ENCODE measurements at places on chromosomes 1 and 21. TPM values are rescaled to one million over a fixed set of nuclear protein-coding genes. Genes with fewer than 3 reads are reported as not detected.

GRCh38 chr1:15678578-15678977 lies 5.5 kb upstream of the PLEKHM2 start:
- DNase-seq: no peak

- DNase-seq: no peak
Measured at GRCh38 chr1:15282810-15283474, 35.9 kb downstream of the FHAD1 start.

- DNase-seq: no peak
Measured at GRCh38 chr1:240765732-240766363, 153.9 kb upstream of the GREM2 start.

DNA sequence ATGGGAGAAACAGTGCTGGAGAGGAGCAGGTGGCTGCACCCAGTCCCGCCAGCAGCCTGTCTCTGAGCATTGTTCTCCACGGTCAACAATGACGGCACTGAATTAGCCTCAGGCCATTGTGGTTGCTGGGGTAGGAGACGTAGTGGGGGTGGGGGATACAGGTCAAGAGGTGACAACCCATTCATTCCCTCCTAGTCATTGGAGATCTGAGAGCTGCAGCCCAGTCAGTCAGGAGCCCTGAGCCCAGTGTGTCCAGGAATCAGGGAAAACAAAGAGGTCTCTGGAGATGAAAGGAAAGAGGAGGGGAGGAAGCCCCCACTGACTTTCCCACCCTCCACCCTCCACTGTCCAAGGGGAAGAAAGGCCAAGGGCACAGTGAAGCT lies 15.3 kb downstream of the SMIM12 start:
- no peak for DNase-seq

- no peak for DNase-seq
Measured at GRCh38 chr1:36139521-36139920, 9.8 kb downstream of the TRAPPC3 start.

- DNase-seq: no peak
Measured at GRCh38 chr1:202639500-202639899, 70.8 kb downstream of the SYT2 start.

GRCh38 chr1:47881505-47882442 lies 115.4 kb downstream of the TRABD2B start:
- no peak for DNase-seq

- no peak for DNase-seq
Measured at GRCh38 chr21:42049578-42050430, 21.3 kb upstream of the UMODL1 start.

- DNase-seq: no peak
Measured at GRCh38 chr1:62823556-62823955, 39.6 kb downstream of the ATG4C start.

DNA sequence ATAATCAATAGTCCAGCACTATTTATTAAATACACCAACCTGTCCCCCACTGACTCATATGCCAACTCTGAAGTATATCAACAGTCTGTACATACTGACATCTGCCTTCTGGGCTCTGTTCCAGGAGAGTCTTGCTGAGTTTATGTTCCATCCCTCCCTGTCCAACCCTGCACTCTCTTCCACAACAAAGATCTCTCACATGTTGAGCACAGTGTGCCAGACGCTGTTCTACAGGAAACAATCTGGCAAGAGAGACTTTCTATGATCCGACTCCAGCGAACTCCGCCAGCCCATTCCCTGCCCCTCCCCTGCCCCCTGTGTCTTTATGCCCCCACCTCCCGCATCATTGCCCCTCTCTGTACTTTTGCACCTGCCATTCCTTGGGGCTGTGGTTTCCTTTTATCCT lies 3.4 kb downstream of the LACTBL1 start:
- no peak for DNase-seq

DNA sequence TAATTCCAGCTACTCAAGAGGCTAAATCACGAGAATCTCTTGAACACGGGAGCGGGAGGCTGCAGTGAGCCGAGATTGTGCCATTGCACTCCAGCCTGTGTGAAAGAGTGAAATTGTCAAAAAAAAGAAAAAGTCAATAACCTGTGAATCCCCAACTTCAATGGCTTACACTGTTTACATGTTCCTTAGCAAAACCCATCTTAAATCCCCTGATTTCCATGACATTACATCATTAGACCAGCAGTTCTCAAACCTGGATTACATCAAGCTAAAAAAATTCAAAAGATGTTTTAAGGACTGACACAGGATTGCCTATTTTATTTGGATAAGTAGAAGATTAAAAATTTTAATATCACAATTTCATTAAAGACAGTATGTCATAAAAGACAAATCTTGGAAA lies 12.4 kb downstream of the GPBP1L1 start:
- DNase-seq: no peak

DNA sequence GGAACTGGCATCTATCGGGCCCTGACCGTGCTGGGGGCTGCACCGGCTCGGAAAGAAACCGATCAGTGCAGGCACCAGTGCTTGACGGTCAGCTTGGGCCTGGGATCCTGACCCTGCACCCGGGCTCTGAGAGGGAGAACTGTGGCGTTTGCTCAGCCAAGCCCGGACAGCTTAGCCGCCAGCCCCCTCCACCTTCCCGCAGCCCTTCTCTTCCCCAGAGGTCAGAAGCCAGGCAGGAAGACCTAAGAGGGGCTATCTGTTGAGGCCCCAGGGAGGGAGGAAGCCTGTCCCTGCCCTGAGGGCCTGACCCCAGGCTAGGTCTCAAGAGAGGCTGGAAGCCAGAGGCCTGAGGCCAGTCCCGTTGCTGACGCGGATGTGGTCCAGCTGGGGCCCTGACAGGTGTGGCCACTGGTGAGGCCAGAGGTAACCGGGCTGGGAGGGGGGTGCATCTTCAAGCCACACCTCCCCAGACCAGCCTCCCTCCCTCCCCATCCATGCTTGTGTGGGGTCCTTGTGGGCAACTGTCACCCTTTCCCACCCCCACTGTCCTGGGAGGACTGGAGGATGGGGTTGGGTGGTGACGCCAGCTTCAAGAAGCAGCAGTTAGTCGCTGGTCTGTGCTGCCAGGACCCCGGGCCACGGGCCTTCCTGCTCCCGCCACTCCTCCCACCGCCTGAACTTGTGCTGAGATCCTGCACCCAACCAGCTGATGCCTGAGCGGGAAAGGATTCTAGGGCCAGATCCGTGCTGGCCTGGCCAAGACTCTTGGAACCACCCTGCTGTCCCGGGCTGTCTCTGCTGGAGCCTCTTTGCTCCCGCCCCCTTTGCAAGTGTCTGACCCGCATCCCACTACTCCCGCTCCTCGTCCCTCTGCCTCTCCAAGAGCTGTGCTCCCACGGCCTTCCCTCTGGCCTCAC lies 2.6 kb upstream of the DVL1 start:
- DNase-seq: no peak

DNA sequence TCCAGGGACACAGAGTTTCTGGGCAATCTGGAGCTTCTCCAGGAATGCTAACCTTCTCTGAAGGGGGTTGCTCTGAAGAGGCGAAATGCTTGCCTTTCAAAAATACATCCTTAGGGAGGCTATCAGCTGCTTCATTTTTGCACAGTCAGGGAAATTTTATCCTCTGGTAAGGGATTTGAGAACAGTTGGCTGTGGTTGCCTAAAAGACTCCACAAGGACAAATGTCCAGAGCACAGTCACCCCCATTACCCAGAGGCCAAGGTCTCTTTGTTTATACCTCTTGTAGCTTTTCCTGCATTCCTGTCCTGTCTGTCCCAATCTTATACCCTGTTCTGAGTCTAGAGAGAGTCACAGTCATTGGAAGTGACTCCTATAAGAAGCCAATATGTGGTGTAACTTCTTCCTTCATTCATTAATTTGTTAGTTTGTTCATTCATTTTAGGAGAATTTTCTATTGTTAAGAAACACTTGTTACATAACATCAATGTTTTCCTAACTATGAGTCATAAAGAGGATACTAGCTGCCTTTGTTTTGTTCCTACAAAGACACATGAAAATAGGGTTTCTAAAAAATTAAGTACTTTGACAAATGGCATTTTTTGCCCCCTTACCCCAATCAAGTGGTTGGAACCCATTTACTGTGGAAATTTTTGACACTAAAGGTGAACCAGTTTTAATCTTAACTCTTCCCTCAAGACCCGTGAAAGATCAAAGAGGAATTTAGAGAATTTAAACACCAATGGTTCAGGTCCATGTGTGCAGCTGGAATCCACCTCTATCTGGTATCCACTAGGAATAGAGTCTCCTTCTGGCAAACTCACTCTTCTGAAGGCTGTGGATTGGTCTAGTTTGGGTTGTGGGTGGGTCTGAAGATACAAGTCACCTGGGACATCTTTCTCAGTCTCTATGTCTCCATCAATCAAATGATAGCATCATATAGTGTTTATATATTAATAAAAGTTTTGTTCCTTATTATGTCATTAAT lies 47.1 kb downstream of the GPR88 start:
- DNase-seq: no peak

DNA sequence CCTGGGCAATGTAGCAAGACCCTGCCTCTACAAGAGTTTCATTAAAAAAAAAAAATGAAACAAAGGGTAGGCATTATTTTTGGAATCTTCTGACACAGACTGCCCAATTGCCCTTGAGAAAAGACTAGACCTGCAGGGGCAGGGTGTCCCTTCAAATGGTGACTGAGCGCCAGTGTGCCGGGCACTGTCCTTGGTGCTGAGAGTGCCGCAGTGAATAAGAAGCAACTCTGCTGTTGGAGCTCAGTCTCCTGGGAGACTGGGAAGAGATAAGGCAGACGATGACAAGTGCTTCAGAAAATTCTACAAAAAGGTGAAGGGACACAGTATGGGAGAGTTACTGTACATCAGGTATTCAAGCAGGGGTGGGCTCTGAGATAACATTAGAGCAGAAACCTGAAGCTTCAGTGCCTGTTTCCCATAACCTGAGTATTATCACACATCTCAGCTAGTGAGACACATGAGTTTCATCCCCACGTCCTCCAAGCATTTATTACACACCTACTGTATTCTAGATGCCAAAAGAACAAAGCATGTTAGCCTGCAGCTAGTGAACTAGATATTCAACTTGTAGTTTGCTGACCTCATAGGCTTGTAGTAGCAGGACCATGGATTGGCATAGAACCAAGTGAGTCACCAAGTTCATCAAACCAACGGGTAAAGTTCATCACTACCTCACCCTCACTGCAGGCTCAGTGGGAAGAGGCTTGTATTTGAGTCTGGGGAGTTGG lies 18.4 kb upstream of the RPL11 start:
- DNase-seq: no peak

DNA sequence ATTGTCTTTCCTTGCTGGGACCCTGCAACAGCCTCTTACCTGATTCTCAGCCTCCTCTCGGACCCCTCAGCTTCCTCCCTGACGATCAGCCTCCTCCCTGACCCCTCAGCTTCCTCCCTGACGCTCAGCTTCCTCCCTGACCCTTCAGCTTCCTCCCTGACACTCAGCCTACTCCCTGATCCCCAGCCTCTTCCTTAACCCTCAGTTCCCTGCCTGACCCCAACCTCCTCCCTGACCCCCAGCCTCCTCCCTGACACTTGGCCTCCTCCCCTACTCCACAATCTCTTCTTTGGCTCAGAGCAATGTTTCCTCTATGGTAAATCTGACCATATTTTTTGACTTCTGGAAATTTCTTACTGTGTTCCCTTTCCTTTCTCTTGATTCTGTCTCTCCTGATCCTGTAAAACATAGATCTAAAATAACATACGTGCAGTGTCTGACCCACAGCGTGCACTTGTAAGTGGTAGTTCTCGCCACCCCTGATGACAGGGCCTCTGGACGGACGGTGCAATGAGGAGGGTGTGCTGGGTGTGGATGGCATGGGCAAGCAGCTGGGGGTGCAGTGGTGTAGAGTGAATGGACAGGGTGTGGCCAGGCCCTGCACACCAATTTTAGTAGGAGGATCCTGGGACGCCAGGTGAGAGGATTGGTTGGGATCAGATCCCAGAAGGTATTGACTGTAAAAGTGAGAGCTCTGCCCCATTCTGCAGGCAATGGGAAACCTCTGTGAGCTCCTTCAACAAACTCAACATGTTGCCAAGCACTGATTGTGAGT lies 264.1 kb downstream of the FOXD2 start:
- DNase-seq: no peak

- DNase-seq: no peak
Measured at GRCh38 chr1:150696590-150696989, 364 bp downstream of the GOLPH3L start.

- no peak for DNase-seq
Measured at GRCh38 chr1:42928859-42929258, 29.8 kb downstream of the SLC2A1 start.

DNA sequence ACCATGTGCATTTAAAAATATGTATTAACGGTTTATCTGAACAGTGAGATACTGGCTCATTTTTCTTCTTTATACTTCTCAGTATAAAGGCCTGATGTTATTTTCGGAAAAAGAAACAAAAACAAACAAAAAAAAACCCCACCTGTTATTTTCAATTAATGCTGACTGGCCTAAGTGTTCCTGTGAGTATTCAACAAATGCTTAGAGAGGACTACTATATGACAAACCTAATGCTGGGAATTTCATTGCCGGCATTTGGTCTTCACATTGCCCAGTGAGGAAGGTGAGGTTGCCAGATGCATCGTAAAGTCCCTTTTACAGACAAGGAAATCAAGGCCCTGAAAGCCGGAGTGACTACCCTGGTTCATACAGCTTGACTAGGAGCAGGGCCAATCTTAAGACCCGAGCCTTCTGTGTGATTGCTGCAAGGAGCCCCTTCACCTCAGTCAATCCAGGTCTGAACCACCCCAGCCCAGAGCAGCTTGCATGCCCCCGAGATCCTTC lies 599 bp downstream of the MRPL24 start:
- DNase-seq: no peak

DNA sequence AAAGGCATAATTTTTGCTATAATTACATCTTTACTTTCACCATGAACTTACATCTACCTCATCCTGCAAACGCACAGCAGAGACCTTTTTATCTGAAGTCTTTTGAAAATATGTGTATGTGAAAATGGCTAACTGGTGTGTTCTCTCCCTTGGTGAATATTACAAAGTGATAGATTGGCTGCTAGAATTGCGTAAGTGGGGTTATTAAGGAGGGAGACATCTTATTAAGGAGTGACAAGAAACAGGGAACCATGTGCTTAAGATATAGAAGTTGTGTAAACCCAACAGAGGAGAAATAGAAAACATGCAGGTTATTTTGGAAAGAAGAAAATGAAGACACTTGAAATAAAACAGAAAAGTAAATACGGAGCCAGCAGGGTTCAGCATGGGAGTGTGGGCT lies 7.8 kb downstream of the KCNJ15 start:
- no peak for DNase-seq

The HSD3B1 gene
- total RNA-seq: not detected

The RORC gene
- not detected for total RNA-seq

The PRR9 gene
- total RNA-seq: not detected

The ENO1 gene
- 955 TPM for total RNA-seq

The SH2D1B gene
- not detected for total RNA-seq

The DENND2C gene
- total RNA-seq: 3.8 TPM

The NFYC gene
- 34.2 TPM for total RNA-seq

The PPIAL4G gene
- not detected for total RNA-seq

The CKS1B gene
- 26.8 TPM for total RNA-seq

The GJC2 gene
- total RNA-seq: 1.5 TPM
